ENCODE measurements at places on chromosomes 5 and 9. TPM values are rescaled to one million over a fixed set of nuclear protein-coding genes. Genes with fewer than 3 reads are reported as not detected.

GRCh38 chr9:28888806-28889205, 1315.5 kb upstream of the C9orf72 start:
- no peak for DNase-seq

DNA sequence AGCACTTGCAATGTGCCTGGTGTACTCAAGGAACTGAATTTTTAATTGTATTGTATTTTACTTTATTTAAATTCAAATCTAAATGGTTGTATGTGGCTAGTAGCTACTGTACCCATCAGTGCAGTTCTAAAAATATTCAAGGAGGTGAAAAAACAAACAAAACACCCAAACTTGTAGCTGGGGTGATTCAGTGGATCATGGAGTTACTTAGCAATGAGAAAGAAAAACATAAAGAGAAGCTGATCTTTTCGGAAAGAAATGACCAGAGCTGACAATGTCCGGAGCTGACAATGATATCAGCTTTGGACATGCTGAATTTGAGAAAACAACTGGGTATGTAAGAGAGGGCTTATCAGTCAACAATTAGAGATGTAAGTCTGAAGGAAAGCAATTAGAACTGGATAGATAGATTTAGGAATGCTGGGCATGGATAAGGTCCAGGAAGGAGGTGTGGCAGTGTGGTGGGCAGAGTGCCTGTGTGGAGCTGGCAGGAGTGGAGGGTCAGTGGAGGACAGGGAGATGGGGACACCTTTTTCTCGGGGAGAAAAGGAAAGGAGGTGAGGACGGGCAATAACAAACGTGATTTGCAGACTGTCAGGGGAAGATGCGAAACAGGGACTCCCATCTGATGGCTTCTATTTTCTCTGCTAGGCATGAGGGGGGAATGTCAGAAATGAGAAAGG, 113.2 kb downstream of the DCP2 start:
- no peak for DNase-seq

DNA sequence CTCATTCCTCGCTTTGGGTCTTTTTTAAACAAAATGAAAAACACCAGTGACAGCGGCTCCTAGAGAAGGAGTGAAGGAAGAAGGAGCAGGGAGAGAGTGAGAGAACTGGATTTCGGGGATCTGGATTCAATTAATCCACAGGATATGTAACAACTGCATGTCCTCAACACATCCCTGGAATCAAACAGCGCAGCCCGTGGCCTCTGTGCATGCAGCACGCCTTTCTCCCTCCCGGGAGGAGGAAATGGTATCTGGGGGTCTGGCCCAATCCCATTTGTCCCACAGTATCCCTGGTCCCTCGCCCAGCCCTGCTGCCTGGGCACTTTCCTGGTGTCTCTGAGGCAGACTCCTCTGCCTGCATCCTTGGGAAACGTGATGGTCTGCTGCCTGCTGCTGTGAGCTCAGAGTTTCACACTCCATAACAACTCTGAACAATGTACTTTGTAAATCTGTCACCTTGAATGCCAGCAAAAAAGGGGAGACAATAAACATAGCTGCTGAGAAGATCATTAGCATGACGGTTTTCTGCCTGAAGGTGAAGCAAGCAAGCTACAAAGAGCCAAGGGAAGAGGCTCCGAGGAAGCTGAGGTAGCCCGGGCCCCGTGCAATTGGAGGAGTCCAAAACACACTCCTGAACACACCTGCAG, 56.1 kb downstream of the PTCH1 start:
- no peak for DNase-seq

- DNase-seq = no peak
Measured at GRCh38 chr9:133888809-133889491, 103.2 kb downstream of the VAV2 start.

DNA sequence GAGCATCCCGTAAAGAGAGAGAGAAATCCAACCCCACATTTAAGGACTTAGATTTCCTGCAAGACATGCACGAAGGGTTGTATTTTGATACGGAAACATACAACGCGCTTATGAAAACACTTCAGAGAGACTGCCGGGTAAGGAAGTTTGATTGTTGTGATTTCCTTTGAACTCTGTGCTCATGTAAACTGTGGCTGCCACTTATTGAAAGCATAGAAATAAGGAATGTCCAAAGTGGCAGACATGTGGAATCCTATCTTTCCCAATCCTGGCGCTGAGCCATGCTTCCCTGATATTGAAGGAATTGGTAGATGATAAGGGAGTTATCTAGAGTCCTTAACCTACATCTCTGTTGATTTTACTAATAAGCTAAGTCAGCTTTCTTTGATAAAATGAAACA, 119.4 kb downstream of the PRKACG start:
- DNase-seq = no peak

GRCh38 chr5:39650008-39650762, 225.4 kb upstream of the DAB2 start:
- DNase-seq = no peak

DNA sequence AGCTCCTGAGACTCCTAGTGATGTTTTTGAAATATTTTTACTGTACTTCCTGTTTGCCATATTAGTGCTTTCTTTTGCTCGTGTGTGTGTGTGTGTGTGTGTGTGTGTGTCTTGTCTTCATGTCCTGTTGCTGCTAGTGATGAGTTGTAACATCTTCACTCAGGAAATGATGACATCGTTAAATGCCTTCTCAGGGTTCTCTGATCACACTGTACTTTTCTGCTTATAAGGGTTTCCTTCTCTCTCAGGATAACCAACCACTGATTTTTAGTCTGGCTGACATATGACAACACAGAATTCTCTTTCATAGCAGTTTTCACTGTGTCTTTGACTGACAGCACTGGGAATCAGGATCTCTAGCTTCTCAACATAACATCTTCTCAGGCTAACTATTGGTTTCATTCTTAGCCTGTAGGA, 16.1 kb downstream of the SV2C start:
- no peak for DNase-seq

IL17B gene
- not detected for total RNA-seq

C8G gene
- total RNA-seq = 8.3 TPM

JMY gene
- 9.2 TPM for total RNA-seq

DNA sequence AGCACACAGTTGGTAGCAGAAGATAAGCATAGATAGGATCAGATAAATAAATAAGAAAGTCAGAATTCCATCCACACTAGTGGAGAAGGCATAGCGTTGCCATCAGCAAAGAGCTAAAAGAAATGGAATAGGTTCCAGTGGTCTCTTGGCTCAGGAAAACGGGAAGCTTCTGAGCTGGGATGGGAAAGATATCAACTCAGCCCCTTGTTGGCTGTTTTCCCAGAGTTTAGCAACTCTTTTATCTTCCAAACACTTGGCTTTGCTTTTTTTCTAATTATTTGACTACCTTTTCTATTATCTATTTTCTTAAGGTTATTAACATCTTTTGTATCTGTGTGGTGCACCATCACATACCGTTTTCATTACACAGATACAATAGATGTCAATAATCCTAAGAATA, 445.7 kb upstream of the TRPC7 start:
- no peak for DNase-seq

GRCh38 chr5:139140591-139141071, 57.5 kb downstream of the SIL1 start:
- peak; percentile 35 for DNase-seq

IL13 gene
- total RNA-seq = not detected

- no peak for DNase-seq
Measured at GRCh38 chr5:68950930-68951329, 142.9 kb upstream of the SLC30A5 start.

CCDC152 gene
- 0.09 TPM for total RNA-seq

DNA sequence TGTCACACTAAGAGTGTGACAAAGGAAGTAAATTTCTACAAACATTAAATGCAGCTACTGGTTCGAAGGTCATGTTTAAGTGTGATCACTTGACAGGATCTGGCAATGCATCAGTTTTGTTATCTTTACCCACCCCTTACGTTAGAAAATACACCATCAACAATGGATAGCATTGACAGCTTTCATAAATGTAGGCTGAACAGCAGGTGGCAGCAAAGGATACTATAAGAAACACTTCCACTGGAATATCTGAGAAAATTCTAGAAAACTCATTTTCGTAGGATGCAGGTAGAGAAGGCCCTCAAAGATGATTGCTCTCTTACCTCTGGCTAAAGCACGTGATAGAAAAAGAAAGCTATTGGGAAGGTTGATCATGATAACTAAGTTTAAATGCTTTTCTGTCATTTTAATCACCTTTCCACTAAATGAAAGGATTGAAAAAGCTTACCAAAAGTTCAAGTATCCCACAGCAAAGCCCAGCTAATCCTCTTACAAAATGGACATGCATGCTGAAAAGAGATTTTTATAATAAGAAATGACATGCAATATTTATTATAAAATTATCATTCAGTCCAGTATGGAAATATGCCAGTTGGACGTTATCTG, 292.5 kb downstream of the PARP8 start:
- DNase-seq = no peak

- no peak for DNase-seq
Measured at GRCh38 chr5:159215886-159216285, 6.5 kb upstream of the RNF145 start.

DNA sequence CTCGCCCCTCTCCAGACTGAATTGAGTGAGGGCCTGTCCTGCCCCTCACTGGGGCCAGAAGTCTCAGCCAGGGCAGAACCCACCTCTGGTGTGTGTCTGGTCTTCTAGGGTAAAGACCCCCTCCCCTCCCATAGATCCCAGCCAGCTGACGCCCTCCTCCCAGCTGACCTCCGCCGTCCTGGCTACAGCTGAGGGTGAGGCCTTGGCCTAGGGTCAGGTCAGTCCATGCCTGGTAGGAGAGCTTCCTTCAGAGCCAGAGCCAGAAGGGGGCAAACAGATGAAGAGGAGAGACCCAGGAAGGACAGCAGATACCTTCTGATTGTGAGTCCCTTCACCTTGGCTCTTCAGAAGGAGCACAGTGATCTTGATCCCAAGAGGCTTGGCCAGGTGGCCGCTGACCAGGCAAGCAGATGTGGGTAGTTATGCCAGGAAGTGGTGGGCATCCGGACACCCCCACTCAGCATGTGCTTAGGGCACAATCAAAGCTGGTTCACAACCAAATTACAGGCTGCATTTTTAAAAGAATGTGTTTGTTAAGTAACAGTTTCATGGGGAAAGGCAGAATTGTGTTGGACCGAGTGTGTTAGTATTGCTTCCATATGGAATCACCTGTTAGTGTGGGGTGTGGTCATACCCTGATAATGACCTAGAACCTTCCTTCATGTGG, 29.9 kb downstream of the JADE2 start:
- DNase-seq = no peak

GRCh38 chr9:130765137-130766020, 69.7 kb upstream of the ABL1 start:
- DNase-seq = no peak

GRCh38 chr5:61290791-61291210, 41.3 kb upstream of the ZSWIM6 start:
- DNase-seq = peak; percentile 77

SPATA31C1 gene
- total RNA-seq = not detected

GRCh38 chr5:155303120-155303519, 289.6 kb downstream of the KIF4B start:
- DNase-seq = no peak

SEMA5A gene
- 33.8 TPM for total RNA-seq

DNA sequence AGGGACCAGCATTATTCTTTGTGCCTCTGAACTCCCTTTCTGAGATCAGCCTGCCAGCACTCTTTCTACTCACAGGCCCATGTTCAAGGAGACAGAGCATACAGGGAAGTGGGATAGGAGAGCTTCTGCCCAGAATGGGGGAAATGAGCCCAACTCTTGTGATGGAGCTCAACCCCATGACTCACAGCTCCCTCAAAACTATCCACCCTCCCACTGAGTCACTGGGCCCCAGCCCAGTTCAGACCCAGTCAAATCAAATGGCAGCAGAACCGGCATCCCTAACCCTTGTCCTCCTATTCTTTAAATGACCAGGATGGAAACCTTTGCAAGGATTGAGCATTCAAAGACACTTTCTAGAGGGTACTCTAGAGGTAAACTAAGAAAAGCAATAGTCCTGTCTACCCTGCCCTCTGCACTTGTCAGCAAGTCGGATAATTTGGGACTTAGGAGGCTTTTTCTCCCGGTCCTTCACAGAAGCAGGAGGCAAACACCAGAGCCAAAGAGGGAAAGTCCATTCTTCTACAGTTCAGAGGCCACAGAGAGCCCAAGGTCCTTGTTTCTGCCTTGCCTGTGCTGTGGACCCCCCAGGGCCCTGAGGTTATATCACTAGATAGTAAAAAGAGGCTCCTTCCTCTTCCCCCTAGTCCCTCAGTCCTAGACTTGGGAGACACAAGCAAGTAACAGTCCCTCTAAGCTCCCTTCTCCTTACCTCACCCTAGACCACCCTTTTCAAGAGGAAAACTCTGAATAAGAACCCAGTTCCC, 3.2 kb downstream of the ATOSB start:
- DNase-seq = peak; percentile 32

GRCh38 chr5:144189800-144190429, 19.2 kb downstream of the KCTD16 start:
- peak; percentile 35 for DNase-seq

NR2F1-AS1 gene
- 3.2 TPM for total RNA-seq

- DNase-seq = no peak
Measured at GRCh38 chr9:33351547-33351946, 50.8 kb downstream of the AQP7 start.

DNA sequence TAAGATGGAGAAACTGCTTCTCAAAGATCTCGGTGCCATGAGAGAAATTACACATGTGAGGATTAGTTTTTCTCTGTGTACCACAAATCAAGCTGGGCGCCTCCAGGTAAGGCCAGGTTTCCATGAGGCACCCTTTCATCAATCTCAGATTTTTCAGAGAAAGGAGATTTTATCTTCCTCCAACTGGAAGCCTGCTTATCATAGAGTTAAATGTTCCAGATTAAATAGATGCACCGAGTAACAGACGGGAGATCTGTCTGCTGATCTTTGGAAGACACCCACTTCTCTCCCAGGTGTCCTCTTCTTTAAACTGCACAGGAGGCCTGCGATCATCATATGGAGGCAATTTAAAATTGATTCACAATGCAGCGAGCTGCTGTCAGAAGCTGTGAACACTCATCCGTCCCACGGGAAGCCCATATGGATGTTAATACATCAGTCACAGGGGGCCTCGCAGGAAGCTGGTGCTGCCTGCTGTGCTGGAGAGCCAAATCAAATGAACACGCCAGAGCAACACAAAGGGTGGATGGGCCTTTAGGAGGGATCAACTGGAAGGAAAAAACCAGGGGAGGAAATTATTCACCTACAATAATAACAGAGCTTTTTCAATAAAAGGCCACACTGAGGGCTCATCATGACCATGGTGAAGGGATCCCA, 93.3 kb downstream of the TLE1 start:
- no peak for DNase-seq

DNA sequence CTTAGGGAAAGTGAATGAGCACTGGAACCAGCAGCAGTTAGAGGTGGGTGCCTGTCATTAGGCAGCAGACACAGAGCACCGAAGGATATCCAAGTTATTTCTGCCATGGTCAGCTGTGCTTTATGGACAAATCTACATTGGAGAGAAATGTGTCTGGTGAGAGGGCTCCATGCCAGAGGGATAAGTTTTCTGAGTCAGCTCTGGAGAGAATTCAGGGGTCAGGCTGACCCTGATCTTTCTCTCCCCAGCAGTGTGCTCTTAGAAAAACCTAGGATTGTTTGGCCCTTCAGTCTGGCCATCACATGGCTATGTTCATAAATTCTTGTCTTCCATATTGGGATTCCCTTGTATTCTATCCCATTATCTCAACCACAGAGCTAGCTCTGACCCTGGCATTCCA, 8.9 kb upstream of the IL17B start:
- DNase-seq = no peak
